ENCODE measurements at places on chromosomes 2 and 18. TPM values are rescaled to one million over a fixed set of nuclear protein-coding genes. Genes with fewer than 3 reads are reported as not detected.

GRCh38 chr2:94759211-94759610 lies 112.0 kb upstream of the TEKT4 start:
- H3K36me3 ChIP-seq, result no peaks in the 10 kb centered on the region
- no peak overlapping the region for H3K4me3 ChIP-seq
- H3K27me3 ChIP-seq, result no peaks in the 10 kb centered on the region
- no peak overlapping the region for H3K27ac ChIP-seq
- no peak for DNase-seq

- H3K4me3 ChIP-seq, result no peak overlapping the region
- H3K36me3 ChIP-seq, result no peaks in the 10 kb centered on the region
- no peak for DNase-seq
- H3K27me3 ChIP-seq, result no peaks in the 10 kb centered on the region
- no peak overlapping the region for H3K27ac ChIP-seq
Measured at GRCh38 chr2:38599706-38600105, 3.0 kb downstream of the HNRNPLL start.

DNA sequence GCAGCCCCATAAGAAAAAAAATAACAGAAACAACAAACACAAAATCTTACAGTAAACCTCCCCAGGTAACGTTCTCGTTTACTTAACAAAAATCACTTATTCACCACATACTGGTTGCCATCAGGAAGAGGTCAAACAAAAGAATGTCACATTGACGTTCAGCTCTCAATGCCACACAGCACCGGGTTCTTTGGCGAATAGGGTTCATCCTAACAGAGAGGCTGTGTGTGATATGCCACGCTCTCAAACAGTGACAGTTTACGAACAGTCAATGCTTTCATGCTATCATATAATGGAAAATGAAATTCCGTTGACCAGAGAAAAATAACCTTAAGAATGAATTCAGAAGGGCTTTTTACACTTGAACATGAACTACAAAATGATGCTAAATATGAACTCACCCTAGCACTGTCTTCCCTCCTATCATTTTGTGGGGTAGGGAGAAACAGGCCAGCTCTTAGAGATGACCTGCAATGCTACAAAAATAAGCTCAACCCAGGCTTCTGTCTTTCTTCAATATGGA lies 2.0 kb downstream of the TMEM163 start:
- no peak overlapping the region for H3K4me3 ChIP-seq
- no peaks in the 10 kb centered on the region for H3K36me3 ChIP-seq
- H3K27me3 ChIP-seq, result peaks cover 19% of the 10 kb centered on the region
- no peak for DNase-seq
- H3K4me1 ChIP-seq, result peaks cover 9% of the 10 kb centered on the region
- H3K27ac ChIP-seq, result no peak overlapping the region

DNA sequence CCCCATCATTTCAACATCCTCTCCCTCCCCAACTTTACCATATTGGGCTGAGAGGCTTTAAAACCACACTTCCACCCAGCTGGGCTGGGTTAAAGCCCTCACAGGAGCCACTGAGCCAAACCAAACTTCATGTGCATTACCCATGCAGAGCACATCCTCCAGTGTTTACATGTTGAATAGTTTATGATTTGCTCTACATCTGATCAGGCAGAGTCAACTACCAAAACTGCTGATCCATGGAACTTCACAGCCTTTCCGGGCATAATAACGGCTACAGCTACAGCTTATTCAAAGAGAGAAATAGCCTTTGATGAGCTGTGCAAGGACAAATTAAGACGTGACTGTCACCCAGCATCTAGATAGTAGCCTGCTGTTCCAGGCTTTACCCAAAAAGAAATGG lies 39.0 kb downstream of the MAIP1 start:
- no peaks in the 10 kb centered on the region for H3K36me3 ChIP-seq
- no peak overlapping the region for H3K27ac ChIP-seq
- H3K4me1 ChIP-seq, result no peaks in the 10 kb centered on the region
- H3K27me3 ChIP-seq, result no peaks in the 10 kb centered on the region
- no peak for DNase-seq
- no peak overlapping the region for H3K4me3 ChIP-seq

Gene DSG3
- 768 TPM for total RNA-seq

- no peak for DNase-seq
- no peaks in the 10 kb centered on the region for H3K27me3 ChIP-seq
- H3K27ac ChIP-seq, result no peak overlapping the region
- H3K4me3 ChIP-seq, result no peak overlapping the region
- H3K36me3 ChIP-seq, result no peaks in the 10 kb centered on the region
Measured at GRCh38 chr2:237927986-237928385, 38.8 kb upstream of the UBE2F start.

- DNase-seq, result no peak
- H3K36me3 ChIP-seq, result no peaks in the 10 kb centered on the region
- no peak overlapping the region for H3K4me3 ChIP-seq
- H3K27ac ChIP-seq, result no peak overlapping the region
- no peaks in the 10 kb centered on the region for H3K27me3 ChIP-seq
Measured at GRCh38 chr2:225765820-225766219, 366.3 kb downstream of the NYAP2 start.

Gene REG3G
- not detected for total RNA-seq
